ENCODE measurements at places on chromosomes 7 and 10.

DNA sequence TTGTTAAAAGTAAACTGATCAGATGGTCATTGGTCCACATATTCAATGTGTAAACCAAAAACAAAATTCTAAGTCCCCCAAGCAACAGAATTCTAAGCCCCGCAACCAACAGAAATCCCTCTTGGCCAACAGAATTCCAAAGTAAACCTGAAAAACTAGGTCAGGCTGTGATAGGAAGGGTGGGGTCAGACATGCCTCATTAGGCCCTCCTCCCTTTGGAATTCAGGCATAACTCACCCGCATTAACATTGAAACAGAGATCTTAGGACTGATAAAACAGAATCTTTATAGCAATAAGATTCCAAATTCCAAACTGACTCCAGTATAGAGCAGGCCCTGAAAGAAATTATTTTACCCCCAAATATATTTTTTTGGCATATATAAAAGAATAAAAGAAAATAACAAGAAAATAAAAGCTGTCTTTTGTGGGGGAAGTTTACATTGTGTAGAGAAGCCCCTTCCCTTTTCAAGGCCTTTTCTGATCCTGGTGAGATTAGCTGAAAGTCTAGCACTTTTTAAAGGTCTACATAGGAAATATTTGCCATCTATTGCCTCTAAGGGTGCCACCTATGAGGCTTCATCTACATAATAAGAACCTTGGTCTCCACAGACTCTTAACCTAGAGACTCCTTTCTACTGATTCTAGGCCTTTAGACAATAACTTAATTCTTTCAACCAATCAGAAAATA, 30.5 kb downstream of the GNAT3 start:
- peak; percentile 45 for DNase-seq

DNA sequence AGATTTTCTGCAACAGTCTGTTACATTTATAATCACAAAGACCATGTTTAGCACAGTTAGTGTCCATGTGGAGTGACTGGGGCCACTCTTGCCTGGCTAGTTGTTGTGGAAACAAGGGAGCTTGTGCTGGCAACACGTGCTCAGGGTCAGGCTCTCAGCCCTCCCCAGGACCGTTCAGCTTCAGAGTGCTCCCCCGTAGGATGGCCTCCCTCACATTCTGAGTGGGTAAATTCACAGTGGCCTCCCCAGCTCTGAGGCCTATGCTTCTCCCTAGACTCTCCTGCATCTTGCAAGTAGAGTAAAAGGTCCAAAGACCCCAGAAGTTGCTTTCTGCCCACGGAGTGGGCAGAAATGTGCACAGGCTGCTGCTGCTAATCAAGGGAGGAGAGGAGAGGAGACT, 122.3 kb downstream of the ADCY1 start:
- DNase-seq, result no peak

DNA sequence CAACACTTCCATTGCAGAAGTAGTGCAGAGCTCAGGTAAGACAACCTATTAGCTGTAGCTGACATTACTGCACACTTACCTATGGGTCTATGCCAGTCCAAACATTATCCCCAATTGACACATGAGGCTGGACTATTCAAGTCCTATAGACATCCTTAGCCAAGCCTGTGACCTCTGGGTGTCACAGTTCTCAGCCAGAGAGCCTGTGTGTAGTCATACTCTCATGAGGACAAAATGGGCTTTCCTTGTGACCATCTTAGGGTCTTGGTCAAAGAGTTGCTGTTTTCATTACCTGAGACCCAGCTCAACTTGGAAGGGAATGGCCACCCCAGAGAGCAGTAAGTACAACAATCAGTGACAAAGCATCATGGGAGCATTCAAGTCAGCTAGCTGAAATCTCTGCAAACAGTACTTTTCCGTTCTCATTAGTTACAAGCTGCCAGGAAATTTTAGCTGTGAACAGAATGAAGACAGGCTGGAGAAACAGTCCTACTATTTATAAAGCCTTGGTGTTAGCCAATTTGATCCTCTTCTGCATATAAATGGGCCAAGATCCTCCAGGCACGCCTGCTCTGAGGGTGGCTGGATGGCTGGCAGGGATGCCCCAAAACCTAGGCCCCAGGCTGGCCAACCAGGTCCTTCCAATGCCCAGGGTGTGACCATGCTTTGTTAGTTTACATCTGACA, 44.3 kb downstream of the NUDCD3 start:
- DNase-seq, result no peak

GRCh38 chr7:132045481-132045980, 489.1 kb upstream of the PODXL start:
- no peak for DNase-seq

DNA sequence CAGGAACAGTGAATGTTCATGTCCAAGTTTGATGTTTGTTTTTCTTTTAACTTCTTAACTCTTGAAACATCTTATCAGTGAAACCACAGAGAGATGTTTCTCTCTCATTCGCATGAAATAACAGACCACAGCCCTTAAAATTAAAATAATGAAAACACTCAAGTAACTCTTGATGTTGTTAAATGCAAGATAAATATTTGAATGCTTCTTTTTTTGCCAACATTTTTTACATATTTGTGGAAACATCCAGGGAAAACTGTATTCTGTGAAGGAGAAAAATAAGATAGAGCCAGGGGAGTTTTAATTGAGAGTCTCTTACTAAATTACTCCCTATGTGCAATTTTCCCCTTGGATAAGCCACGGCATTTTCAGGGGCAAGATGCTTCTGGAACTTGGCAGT, 361.8 kb upstream of the MGMT start:
- peak; percentile 83 for DNase-seq

- DNase-seq, result no peak
These were observed 56.6 kb downstream of the PODXL start for GRCh38 chr7:131499801-131500200.

GRCh38 chr7:41592794-41593193, 110.1 kb downstream of the INHBA start:
- no peak for DNase-seq

GRCh38 chr10:80535671-80536360, 1.9 kb upstream of the SH2D4B start:
- peak; percentile 46 for DNase-seq

GRCh38 chr7:120735791-120736190, 122.2 kb downstream of the TSPAN12 start:
- DNase-seq, result peak; percentile 45

- peak; percentile 33 for DNase-seq
These were observed 22.8 kb downstream of the CYP17A1 start for GRCh38 chr10:102814453-102814871.

- peak; percentile 60 for DNase-seq
These were observed 30.7 kb upstream of the PLPP4 start for GRCh38 chr10:120426306-120426705.

GRCh38 chr10:130079614-130080460, 30.8 kb downstream of the C10orf143 start:
- no peak for DNase-seq

DNA sequence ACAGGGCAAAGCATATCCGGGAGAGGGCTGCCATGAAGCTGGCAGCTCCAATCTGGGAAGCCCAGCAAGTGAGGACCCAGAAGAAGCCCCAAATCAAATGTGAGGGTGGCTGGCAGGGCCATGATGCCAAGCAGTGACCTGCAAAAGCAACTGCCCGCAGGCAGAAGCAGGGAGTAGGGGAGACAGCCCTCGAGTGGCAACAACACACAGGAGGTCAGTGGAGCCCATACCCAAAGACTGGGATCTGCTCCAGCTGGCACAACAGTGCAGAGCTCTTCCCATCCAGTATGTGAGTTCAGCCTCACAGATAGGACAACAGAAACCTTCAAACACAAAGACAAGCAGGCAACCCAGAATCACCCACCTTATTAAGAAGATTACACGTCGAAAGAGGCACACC, 45.0 kb downstream of the GRID1 start:
- no peak for DNase-seq

- DNase-seq, result no peak
These were observed 350.8 kb downstream of the PLXNA4 start for GRCh38 chr7:132225216-132226030.

- no peak for DNase-seq
These were observed 285.7 kb downstream of the ZEB1 start for GRCh38 chr10:31604646-31605170.

DNA sequence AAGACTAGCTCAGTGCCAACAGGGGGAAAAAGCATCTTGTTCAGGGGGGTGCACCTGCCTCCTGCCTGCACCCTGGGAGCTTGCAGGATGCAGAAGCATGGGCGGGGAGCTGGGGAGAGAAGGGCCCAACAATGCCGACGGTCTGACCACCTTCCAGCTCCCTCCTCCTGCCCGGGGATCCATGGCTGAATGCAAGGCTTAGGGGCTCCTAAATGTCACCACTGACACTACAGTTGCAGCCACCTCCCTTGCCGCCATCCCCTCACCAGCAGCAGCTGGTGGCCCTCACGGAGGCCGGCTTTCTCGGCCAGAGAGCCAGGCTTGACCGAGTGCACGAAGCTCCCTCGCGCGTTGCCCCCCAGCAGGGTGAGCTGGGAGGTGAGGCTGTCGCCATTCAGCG, 78.8 kb upstream of the GNA12 start:
- DNase-seq, result no peak

DNA sequence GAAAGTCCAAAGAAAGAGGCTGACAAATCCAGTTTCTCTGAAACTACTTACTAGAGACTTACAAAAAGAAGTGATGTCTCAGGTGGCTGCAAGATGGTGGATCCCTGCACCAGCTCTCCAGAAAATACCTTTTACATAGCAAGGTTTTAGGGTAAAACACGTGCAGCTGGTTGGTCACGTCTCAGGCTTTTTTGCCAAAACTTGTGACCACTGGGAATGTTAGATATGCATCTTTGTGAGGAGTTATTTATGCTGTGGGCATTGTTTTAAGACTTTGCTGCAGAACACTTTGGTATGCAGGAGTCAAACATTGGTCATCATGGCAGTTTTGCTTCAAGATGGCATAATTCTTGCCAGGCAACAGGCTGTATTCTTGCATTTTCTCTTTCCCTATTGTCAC, 1352.8 kb downstream of the REEP3 start:
- DNase-seq, result no peak

DNA sequence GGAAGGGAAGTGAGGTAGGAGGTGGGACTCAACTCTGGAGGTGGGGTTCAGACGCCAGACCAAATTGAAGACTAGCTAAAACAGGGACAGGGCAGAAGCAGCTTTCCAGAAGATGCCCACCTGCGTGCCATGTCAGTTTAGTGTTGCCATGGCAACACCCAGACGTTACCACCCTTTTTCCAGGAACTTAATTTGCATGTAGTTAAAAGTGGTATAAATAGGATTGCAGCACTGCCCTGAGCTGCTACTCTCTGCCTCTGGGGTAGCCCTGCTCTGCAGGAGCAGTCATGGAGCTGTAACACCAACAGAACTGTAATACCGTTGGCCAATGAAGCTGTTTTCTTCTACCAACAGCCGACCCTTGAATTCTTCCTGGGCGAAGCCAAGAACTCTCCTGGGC, 93.8 kb downstream of the PRKCQ start:
- DNase-seq, result no peak

GRCh38 chr10:117924820-117925219, 121.9 kb downstream of the RAB11FIP2 start:
- no peak for DNase-seq

DNA sequence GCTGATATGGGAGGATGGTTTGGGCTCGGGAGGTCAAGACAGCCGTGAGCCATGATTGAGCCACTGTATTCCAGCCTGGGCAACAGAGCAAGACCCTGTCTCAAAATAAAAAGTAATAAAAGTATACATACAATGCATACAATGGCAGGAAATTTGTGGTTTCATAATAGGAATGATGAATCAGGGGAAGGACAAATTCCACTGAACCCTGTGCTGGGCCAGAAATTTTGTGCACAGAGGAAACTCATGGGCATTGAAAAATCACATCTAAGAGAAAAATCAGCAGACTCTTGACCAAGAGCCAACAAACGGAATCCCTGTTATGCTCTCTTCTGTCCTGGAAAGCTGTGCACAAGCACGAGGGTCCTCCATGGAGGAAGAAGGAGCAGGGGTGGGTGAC, 35.1 kb downstream of the SEM1 start:
- DNase-seq, result no peak

- DNase-seq, result no peak
These were observed at the start of gene TLX1 for GRCh38 chr10:101130984-101131961. TLX1 (plus strand) TSS chr10:101131300; CDS start chr10:101131542, 242 bp downstream.

DNA sequence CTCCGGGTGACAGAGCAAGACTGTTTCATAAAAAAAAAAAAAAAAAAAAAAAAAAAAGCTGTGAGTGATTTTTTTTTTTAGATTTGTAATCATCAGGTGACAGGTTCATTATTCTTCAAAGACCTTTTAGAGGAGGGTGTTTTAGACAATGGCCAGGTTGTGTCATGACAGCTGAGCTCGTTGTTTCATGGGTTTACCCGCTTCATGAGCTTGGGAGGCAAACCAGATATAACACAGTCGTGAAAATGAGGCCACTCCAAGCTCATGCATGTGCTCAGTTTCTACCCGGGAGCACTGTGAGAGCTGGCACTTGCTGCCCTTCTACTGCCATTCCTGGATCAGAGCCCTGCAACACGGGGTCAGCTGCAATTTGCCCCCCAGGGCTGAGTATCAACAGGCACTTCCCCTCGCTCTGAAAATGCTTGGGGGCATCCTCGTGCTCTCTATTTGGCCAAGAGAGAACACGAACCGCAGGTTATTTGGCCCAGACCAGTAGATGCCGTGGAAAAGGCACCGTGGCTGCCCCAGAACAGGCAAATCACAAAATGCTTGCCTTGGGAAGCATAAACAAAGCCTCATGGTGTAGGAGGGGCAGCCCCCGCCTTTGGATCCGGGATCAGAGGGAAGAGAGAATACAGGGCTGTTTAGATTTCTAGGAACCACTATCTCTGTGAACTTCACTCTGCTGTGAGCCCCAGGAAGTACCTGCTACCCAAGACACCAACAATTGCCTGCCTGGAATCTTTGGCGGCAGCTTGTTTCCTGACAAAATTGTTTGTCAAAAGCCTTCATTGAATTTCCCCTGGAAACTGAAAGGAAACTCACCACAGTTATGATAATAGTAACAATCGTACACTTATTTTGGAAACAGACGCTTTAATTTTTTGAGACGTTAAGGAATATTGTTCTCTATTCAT, 371.0 kb downstream of the FRMD4A start:
- DNase-seq, result no peak

GRCh38 chr10:108673741-108674140, 1249.6 kb downstream of the XPNPEP1 start:
- DNase-seq, result no peak

DNA sequence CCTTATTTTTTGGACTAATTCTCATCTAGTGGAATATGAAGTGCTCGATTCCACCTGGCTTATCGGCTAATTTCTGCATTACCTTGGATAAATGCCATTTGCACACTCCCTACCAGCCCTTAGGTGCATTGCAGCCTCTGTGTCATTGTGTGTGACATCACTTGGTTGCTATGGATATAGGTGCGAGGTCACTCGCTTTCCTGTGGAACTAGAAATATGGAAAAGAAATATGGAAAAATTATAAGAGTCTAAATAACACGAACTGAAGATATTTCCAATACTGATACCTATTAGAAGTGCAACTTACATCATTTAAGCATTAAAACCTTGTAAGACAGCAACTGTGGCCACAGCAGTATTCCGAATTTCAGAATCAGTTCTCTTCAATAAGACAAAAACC, 2.0 kb downstream of the YWHAG start:
- DNase-seq, result peak; percentile 18

All from fibroblast of skin of scalp (primary cell).